ENCODE measurements at places on chromosomes 5 and 9.

DNA sequence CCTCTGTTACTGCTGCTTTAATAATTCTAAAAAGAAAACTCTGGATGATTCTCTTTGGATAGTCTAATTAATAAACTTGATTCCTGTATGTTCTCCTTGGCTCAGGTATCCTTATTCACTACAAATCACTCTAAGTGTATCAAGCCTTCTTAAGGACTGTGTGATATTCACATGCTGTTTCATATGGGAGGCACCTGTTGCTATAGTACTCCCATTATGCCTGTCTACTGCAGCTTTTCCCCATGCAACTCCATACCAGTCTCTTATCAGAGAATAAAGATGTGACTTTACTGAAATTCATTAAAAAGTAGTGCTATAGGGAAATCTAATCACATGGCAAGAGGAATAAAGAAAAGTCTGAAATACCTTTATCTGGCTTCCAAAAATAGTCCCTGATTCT, 14.7 kb downstream of the BRD8 start:
- DNase-seq: no peak

DNA sequence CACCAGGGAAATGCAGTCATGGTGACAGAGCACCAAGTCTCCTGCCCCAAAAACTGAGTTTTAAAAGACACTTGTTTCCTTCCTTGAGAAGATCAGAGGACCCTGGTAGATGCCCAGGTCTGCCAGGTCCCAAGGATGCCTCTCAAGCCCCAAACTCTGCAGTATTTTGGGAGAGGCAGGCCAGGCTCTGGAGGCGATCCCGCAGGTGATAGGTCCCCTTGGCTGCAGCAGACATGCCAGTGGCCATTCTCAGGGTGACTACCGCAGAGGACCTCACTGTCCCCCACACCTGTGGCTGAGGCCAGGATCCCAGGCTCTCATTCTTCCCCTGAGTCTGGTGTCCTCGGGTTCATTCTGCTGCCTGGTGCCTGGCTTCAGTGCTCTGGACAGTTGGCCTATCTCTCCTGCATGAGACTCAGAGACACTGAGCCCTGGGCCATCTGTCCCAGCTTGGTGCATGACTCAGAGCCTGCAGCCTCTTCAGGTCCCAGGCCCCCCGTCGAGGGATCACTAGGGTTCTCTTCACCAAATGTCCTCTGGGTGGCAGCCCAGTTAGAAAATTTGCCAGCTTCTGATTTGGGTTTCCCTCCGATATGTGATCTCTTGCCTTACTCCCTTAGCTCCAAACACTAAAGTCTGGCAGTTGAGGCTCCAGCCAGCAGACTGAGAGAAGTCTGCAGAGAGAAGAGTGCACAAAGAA, 59.7 kb upstream of the GARNL3 start:
- no peak for DNase-seq

- no peak for DNase-seq
Observed at GRCh38 chr5:1660511-1660910, 136.8 kb upstream of the LPCAT1 start.

- DNase-seq: no peak
Observed at GRCh38 chr9:106143781-106144180, 449.4 kb downstream of the TMEM38B start.

- DNase-seq: no peak
Observed at GRCh38 chr9:125524583-125525355, 182.2 kb downstream of the MAPKAP1 start.

GRCh38 chr5:3845230-3845629, 249.6 kb downstream of the IRX1 start:
- no peak for DNase-seq

DNA sequence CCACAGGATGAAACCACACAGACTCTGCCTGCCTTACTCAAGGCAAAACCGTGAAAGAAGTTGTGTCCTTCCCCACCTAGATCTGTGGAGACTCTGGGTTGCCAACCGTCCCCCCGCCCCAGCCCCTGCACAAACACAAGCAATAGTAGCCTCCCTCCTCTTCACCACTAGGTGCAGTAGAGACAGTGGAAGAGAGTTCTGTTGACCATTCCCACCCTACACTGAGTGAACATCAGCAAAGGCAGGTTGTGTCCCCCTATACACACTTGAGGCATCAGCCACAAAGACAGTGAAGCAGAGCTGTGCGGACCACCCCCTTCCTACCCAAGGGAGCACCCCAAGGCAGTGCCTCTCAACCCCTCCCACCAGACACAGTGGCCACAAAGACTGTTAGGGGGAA, 223.7 kb upstream of the NFIL3 start:
- DNase-seq: no peak

GRCh38 chr9:35675732-35676392, 2.1 kb downstream of the CA9 start:
- DNase-seq: peak; percentile 55

GRCh38 chr9:9299134-9299533, 1313.7 kb downstream of the PTPRD start:
- DNase-seq: no peak

GRCh38 chr9:115264313-115264712, 146.4 kb upstream of the TNC start:
- DNase-seq: no peak

DNA sequence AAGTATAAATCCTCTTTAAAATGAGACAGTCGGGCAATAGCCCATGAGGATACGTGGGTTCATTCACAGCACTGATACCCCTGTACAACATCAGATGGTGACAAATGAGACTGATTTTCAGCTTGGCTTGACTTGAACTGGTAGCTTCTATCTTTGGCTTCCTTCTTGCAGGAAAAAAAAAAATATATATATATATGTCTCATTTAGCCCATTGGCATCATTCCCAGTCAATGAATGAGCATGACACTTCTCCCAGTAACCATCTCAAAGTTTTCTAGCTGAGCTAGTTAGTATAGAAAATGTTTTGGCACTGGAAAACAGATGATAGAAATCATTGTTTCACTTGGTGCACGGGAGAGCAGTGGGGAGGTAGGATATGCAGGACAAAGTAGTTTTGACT, 222.5 kb upstream of the TAS2R1 start:
- DNase-seq: no peak

- no peak for DNase-seq
Observed at GRCh38 chr5:60672693-60673264, 27.2 kb downstream of the DEPDC1B start.

DNA sequence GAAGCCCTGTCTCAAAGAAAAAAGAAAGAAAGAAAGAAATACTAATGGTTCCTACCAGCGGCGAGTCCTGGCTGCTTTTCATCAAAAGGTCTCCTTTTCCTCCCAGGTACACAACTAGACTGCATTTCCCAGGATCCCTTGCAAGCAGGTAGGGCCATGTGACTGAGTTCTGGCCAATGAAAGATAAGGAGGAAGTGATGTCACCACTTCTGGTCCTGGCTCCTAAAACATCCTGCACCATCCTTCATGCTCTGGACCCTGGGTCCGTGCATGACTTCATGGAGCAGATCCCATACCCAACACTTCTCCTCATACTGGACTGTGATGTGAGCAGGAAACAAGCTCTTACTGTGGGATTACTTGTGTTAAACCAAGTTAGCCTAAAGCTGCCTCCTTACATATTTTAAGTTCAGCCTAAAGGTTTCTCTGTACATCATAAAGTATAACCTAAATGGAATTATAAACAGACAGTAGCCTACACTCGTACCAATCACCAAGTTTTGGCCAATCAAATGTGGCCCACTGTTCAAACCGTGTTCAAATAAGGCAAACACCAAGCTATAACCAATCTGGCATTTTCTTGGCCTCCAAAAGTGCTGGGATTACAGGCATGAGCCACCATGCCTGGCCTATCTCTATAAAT, 30.2 kb upstream of the FUBP3 start:
- no peak for DNase-seq

DNA sequence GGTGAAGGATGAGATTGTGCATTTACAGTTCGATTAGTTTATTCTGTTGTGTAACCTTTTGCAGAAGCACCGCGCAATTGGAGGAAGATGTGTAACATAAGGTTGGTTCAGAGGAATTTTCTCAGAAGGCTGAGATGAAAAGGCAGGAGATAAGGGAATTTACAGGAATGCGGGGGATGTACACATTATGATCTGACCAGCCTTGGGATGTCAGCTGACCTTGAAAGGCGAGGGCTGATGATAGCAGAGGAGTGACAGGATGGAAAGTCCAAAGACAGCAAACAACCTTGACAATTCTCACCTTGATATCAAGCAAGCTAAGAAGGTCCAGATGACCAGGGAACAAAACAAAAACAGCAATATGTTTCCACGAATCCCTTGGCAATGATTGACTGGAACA, 88.8 kb downstream of the OTULIN start:
- no peak for DNase-seq

DNA sequence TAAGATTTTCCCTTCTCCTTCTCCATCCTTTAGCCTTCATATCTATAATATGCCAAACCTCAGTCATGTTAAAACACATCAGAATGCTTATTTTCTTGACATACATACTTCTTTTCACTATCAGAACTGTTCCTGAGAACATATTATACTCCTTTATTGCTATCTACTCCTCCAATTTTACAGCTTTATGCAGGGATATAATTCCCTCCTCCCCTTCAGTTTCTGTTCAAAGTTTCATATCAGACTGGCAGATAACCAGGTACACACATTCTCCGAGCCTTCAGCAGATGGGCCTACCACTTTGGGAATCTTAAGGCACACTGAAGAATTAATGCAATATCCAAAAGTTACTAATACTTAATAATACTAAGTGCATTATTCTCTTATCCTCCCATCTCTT, 29.1 kb downstream of the FAM169A start:
- no peak for DNase-seq

GRCh38 chr5:42878041-42878440, 66.3 kb upstream of the SELENOP start:
- DNase-seq: no peak

DNA sequence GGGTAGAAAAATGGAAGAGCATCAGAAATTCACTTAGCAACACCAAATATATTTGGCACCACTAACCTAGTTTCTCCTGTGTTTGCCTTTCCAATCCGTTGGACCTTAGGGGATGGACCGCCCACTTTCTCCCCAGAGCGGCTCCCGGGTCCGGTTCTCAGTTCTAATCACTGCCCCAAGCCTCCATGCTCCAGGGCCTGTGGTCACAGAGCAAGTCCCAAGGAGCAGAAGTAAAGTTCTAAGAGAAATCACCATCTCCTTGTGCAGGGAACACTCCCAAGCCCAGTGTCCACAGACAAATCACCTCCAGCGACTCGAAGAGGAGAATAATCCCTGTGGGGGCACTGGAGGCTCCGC, 728 bp upstream of the SLC1A1 start:
- DNase-seq: no peak

GRCh38 chr9:100595391-100596199, 17.7 kb downstream of the CAVIN4 start:
- DNase-seq: peak; percentile 61

DNA sequence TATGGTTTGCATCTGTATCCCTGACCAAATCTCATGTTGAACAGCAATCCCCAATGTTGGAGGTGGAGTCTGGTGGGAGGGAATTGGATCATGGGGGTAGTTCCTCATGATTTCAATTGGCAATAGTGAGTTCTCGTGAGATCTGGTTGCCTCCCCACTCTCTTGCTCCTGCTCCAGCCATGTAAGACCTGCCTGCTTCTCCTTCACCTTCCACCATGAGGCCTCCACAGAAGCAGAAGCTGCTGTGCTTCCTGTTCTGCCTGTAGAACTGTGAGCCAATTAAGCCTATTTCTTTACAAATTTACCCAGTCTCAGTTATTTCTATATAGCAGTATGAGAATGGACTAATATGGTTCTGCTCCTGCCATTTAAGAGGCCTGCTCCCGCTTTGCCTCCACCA, 32.9 kb downstream of the SCAI start:
- no peak for DNase-seq

- DNase-seq: peak; percentile 61
Observed at GRCh38 chr9:97388721-97389238, 23.1 kb upstream of the TDRD7 start.

GRCh38 chr5:137142764-137143605, 356.1 kb downstream of the SPOCK1 start:
- no peak for DNase-seq

GRCh38 chr5:132540149-132540548, 3.2 kb downstream of the IL5 start:
- no peak for DNase-seq

DNA sequence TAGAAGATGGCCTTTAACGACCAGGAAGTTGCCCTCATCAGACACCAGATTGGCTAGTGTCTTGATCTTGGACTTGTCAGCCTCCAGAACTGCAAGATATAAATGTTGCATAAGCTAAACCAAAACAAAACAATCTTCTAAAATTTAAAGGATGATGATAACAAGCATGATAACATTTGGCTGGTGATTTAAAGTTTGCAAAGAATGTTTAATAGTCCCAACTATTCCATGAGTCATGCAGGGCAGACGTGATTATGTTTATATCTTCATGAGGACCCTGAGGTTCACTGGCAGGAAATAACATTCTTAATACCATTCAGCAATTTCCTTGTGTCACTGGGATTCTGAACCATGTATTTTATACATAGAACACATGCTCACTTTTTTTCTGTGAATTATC, 319.8 kb downstream of the HCN1 start:
- DNase-seq: no peak

DNA sequence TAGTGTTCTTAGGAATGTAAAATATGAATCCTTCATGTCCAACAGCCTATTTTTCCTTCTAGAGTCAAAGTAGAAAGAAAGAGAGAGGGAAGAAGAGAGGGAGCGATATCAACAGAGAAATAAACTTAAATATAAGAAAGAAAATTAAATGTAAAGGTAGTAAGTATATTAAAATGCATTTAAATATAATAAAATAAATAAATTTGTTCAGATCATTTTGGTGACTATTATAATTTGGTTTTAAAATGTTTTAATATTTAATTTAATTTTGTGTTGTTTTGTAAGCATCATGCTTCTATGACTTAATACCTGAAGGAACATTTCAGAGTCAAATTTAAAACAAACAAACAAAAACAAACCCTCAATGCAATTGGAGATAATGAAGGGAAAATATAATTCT, 405.2 kb upstream of the IRX1 start:
- DNase-seq: no peak

GRCh38 chr5:65742565-65743231, 20.7 kb downstream of the NLN start:
- peak; percentile 46 for DNase-seq

- DNase-seq: peak; percentile 76
Observed at GRCh38 chr9:100084734-100085133, 14.1 kb downstream of the ERP44 start.

GRCh38 chr5:35457912-35458823, 159.5 kb upstream of the SPEF2 start:
- DNase-seq: no peak
